Aortic smooth muscle cell (primary cell): ENCODE measurements at places on chromosomes 12 and 14. TPM values are rescaled to one million over a fixed set of nuclear protein-coding genes. Genes with fewer than 3 reads are reported as not detected.

Gene ERGIC2
- total RNA-seq = 75.4 and 93.4 TPM in 2 replicates

Gene DIO3
- total RNA-seq = not detected in 2 replicates

Gene CISTR
- total RNA-seq = not detected in 2 replicates

Gene TAMALIN
- 4.6 and 6.2 TPM in 2 replicates for total RNA-seq

Gene RERG
- under 0.01 and 0.12 TPM in 2 replicates for total RNA-seq
